SK-N-MC (cell line): ENCODE measurements at places on chromosomes 13 and 19.
A peak's percentile ranks its signal among the peaks of the same experiment; 100 is the strongest.

DNA sequence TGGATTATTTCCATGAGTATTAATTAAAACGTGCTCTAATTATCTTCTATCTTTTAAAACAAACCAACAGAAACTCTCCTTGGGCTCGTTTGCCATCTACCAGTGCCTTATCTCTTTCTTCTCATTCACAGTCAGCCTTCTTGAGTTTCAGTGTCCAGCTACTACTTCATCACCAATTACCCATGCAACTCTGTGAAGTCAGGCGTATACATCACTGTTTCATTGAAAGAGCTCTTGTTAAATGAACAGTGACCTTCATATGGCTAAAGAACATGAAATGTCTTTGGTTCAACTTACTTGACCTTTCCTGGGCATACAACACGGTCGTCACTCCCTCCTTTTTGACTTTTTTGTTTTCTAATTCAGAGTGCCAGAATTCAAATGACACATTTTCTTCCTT is 5.2 kb upstream of the IFT88 start:
- DNase-seq = no peak

DNA sequence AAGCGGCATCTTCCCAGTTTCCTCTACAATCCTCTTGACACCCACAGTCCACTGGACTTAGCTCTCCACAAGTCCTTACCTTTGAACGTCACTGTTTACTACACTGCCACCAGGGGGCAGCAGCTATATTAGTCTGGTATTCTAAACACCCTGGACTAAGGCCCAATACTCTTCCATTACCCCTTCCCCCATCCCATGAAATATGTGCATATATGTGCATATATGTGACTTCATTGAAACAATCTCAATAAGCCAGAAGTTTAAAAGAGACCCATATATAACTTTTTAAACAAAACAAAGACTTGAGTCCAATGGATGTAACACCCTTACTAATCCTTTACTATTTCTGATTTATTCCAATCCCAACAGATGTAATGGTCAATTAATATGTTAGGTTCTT is 15.5 kb downstream of the GGACT start:
- peak; percentile 44 for DNase-seq

- DNase-seq = no peak
Observed at GRCh38 chr19:35268536-35269437, at the start of gene USF2. USF2 (plus strand) TSS chr19:35268962; CDS start chr19:35269102, 140 bp downstream.

- DNase-seq = no peak
Observed at GRCh38 chr13:49840266-49840665, 47.8 kb upstream of the KPNA3 start.

DNA sequence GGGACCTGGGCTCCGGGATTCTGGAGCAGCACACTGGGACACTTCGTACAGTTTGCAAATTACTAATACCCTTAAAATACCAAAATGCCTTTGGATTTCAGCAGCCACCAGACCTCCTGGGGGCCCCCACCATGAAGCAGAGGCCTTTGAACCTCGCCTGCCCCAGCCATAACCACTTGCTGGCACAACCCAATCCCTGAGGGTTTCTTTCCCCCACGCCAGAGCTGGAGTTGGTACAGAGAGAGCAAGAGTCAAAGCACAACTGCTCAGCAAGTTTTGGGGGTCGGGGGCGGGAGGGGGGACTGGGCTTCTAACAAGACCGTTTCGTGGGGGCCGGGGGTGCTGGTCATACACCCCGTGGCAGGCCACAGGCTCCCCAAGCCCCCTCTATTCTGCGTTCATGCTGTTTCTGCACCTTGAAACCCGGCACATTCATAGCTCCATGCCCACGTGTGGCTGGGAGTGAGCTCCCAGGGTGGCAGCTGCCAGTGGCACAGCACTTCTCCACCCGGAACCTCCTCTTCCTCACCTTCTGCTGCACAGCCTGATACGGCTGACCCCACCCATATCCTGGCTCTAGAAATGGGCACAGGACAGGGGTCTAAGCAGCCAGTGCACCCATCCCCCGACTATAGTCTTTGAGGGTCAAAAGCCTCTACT is 17.1 kb downstream of the PLEKHF1 start:
- no peak for DNase-seq

GRCh38 chr19:55305491-55305890 is 19.6 kb downstream of the TMEM150B start:
- DNase-seq = no peak

DNA sequence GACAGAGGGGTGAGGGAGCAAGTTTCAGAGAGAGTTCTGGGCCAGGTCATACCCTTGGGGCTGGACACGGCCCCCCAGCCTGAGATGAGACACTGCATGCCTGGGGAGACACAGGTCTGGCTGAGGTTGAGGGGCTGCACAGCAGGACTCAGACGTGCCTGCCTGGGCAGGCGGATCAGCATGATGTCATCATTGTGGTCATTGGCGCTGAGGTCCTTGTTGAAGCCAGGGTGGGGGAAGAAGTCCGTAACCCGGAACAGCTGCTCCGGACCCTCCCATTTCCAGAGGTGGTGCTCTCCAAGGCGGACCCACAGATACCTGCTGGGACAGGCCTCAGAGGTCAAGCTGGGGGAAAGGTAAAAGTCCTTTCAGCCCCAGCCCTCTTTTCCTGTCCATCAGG is 5.0 kb upstream of the KLK8 start:
- DNase-seq = no peak

GRCh38 chr19:789701-790060 is 7.6 kb upstream of the PTBP1 start:
- DNase-seq = no peak

DNA sequence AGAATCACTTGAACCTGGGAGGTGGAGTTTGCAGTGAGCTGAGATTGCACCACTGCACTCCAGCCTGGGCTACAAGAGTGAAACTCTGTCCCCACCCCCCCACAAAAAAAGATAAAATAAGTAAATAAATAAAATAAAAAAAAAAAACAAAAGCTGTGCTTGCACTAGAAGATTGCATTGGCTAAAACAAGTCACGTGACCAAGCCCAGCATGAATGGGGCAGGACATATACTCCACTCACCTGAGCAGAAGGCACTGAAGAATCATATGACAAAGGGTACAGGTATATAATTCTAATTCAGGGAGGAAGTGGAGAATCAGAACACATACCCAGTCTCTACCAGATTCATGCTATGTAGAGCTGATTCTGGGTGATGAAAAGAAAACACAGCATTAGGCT is 36.6 kb downstream of the CYP4F22 start:
- DNase-seq = no peak

GRCh38 chr19:1826557-1827521 is 14.8 kb upstream of the ATP8B3 start:
- DNase-seq = no peak

GRCh38 chr19:19022380-19022961 is 10.8 kb downstream of the SUGP2 start:
- DNase-seq = no peak
